DMS79 treated with DMSO at 0.1 percent for 48 hours (cell line): ENCODE measurements at places on chromosomes 7 and 10.

DNA sequence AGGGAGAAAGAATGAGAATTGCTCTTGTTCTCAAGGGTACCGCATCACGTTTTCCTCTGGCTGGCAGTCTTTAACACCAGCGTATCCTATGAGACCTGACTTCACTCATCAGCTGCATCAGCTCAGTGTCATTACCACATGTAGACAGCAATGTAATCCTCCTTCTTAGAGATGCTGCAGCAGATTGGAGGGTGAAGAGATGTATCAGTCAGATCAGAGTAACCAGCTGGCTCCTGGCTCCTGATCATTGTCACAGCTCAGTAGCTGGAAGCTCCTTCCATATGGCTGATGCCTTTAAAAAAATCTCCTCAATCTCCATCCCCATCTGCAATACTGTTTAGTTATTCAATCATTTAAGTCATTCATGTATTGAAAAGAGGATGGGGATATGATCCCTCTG, 39.7 kb upstream of the EPHB6 start:
- no peak for DNase-seq

- no peak for DNase-seq
Measured at GRCh38 chr7:69211739-69212138, 386.5 kb upstream of the AUTS2 start.

- DNase-seq: no peak
Measured at GRCh38 chr7:134452419-134452838, 6.5 kb downstream of the AKR1B1 start.

DNA sequence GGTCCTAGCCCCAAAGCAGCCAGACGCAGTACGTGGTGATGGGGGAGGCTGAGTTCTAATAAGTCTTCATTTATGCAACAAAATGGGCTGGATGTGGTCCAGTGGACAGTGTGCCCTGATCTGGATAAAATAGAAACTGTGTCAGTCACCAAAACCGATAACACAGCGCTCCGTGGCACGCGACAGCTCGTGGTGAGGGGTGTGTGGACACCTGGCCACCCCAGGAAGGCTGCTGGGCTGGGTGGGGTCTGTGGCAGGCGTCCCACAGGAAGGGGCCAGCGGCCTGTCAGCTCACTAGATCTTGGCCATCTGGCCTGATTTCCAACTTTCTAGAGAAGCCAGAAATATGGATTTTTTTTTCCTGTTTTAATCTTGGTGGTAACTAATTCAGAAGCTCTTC, 17.0 kb downstream of the FAM20C start:
- no peak for DNase-seq

DNA sequence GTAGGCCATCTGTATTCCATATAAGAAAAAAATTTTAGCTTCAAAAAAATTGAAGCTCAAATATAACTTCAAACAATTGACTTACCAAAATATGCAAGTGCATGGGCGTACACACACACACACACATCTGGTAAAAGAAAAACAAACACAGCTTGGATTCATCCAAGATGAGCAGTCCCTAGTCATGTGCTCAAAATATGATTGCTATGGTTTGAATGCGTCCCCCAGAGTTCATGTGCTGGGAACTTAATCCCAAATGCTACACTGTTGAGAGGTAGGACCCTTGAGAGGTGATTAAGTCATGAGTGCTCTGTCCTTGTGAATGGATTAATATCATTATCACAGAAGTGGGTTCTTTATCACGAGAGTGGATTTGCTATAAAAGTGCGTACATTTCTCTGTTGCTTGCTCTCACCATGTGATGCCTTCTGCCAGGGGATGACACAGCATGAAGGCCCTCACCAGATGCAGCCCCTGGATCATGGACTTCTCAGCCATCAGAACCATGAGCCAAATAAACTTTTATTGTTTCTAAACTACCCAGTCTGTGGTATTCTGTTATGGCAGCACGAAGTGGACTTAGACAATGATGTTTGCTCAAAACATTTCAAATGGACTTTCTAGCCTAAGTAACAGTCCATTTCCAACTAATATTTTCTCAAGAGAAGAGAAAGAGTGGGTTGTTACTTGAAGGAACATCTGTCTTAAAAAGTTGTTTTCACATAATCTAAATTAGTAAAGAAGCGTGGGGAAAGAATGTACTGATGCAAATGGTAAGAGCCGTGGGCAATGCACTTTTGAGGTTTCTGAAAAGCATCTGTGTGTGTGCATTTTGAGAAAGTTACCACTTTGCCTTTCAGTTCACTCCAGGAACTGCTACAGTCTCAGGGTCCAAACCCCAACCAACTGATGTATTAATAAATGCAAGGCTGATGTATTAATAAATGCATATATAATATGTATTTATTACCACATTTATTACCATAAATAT, 15.1 kb upstream of the SVIL start:
- DNase-seq: peak; percentile 9

- DNase-seq: no peak
Measured at GRCh38 chr7:117143580-117143979, 179.3 kb downstream of the WNT2 start.

- DNase-seq: no peak
Measured at GRCh38 chr7:142961973-142962926, at the start of gene KEL. Gene KEL, minus strand, starts transcription at chr7:142962363. Its CDS starts 157 bp downstream, at chr7:142962206.

- DNase-seq: no peak
Measured at GRCh38 chr7:23211589-23211988, 29.7 kb downstream of the NUP42 start.

- no peak for DNase-seq
Measured at GRCh38 chr10:46528675-46529615, 27.5 kb downstream of the GPRIN2 start.

DNA sequence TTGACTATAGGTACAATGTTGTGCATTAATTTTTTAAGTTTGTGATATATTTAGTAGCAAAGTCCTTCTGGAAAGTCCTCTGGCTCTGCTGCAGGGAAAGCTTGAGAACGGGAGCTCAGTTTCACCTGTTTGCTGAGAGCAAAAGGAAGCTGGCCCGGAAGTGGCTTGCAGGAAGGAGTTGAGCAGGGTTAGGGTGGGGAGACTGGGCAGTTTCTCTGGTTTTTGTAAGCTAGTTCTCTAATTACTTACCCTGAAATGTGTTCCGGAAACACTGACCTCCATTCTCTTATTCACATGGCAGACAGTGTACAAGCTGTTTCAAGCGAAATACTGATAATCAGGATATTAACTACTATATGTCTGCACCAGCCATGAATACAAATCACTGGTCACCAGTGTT, 22.3 kb downstream of the MAP3K8 start:
- no peak for DNase-seq

- DNase-seq: no peak
Measured at GRCh38 chr10:5779730-5780129, 33.5 kb downstream of the GDI2 start.

DNA sequence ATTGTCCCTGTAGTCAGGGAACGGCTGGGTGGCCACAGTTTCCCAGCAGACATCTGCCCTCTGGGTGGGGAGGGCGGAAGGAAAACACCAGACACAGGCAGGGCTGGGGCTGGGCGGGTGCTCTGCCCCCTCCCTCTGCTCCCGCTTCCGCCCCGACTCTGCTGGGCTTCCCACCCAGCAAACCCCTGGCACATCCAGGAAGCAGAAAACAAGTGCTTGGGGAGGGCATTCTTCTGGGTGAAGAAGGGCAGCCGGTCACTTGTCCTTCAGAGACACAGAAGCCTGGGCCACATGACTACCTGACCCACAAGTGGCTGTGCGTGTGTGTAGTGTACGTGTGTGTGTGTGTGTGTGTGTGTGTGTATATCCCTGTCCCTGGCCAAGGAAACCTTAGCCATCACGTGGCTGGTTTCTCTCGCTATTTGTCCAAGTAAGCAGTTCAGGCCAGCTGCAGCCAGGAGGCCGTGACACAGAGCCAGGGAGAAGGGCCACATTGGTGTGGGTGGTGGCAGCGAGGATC, 77.9 kb downstream of the ZMIZ1 start:
- DNase-seq: no peak

- DNase-seq: peak; percentile 3
Measured at GRCh38 chr10:93080350-93081046, 6.8 kb downstream of the CYP26A1 start.

DNA sequence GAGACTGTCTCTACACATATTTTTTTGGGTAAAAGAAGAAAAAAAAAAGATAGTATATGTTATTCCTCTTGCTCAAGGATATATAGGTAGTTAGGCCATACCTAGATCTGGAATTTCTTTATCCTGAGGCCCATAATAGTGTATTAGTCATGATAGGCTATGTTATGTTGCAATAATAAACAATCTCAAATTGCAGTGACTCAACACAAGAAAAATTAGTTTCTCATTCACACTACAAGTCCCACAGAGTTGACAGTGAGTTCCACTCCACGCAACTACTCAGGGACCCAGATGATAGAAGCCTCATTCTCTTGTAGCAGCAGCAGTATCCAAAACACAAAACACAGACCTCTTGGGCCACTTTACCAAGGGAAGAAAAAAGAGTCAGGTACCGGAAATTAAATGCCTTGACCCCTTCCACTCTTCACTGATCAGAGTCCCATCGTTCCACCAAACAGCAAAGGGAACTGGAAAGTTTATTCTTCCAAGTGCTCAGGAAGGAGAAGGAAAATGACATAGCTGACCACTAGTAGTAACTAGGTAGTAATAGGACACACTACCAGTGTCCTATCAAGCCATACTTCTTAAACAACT, 7.4 kb upstream of the C10orf67 start:
- no peak for DNase-seq

- no peak for DNase-seq
Measured at GRCh38 chr10:118742032-118742431, 12.7 kb downstream of the CACUL1 start.
